ENCODE measurements at places on chromosomes 11 and 22.

DNA sequence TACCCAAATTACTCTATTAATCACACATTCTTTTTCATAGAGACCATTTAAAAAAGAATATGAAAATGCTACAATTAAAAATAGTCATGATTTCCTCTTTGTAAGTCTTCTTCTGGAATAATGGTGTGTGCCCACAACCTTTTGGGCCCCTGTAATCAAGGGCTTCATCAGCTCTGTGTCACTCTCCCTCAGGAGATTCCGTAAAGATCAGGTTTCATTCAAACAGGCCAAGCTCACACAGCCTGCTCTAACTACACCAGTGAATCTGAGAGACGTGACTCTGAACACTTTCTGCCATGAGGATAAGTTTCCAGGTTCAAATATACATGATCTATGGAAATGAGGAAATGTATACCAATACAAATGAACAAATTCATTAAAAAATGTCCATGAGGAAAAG, 9.5 kb downstream of the DRICH1 start:
- DNase-seq = no peak
- no peaks in the 10 kb centered on the region for H3K27me3 ChIP-seq
- no peak overlapping the region for H3K27ac ChIP-seq
- no peaks in the 10 kb centered on the region for H3K4me1 ChIP-seq

GRCh38 chr11:58006940-58007339, 16.7 kb upstream of the OR9Q1 start:
- no peak overlapping the region for H3K4me3 ChIP-seq
- no peak for DNase-seq
- H3K36me3 ChIP-seq = no peaks in the 10 kb centered on the region
- H3K27ac ChIP-seq = no peak overlapping the region

DNA sequence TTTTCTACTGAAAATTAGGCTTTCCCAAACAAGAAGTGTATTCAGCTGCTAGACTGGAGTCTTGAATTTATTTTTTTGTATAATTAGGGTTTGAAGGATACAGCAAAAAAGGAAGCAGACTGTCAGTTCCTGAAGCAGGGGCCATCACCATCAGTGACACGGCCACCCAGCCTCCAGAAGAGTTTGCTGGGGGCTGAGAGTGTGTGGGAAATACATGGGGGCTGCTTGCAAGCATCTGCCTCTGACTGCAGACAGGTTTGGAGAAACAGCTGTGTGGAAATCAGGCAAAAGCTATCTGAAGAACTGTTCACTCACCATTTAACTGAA, 23.0 kb downstream of the FZD4 start:
- peaks cover 2% of the 10 kb centered on the region for H3K36me3 ChIP-seq
- no peaks in the 10 kb centered on the region for H3K27me3 ChIP-seq
- no peak overlapping the region for H3K4me3 ChIP-seq
- no peak overlapping the region for H3K27ac ChIP-seq
- H3K4me1 ChIP-seq = peaks cover 10% of the 10 kb centered on the region

GRCh38 chr11:116984186-116984585, 114.0 kb downstream of the SIK3 start:
- H3K27ac ChIP-seq = no peak overlapping the region
- H3K36me3 ChIP-seq = peaks cover 7% of the 10 kb centered on the region
- no peak overlapping the region for H3K4me3 ChIP-seq
- no peaks in the 10 kb centered on the region for H3K27me3 ChIP-seq
- H3K4me1 ChIP-seq = peaks cover 68% of the 10 kb centered on the region

- H3K36me3 ChIP-seq = peaks cover 8% of the 10 kb centered on the region
- H3K27me3 ChIP-seq = no peaks in the 10 kb centered on the region
- peaks cover 40% of the 10 kb centered on the region for H3K4me1 ChIP-seq
- DNase-seq = no peak
- H3K27ac ChIP-seq = no peak overlapping the region
Observed at GRCh38 chr11:71996946-71997345, 1.8 kb upstream of the IL18BP start.

- no peak for DNase-seq
- H3K4me3 ChIP-seq = no peak overlapping the region
- no peaks in the 10 kb centered on the region for H3K27me3 ChIP-seq
- H3K36me3 ChIP-seq = peaks cover 22% of the 10 kb centered on the region
Observed at GRCh38 chr11:121310908-121311307, 18.3 kb downstream of the SC5D start.

GRCh38 chr22:48934446-48934845, 893.2 kb downstream of the BRD1 start:
- H3K4me1 ChIP-seq = no peaks in the 10 kb centered on the region
- H3K4me3 ChIP-seq = no peak overlapping the region
- no peak for DNase-seq
- H3K27me3 ChIP-seq = peaks cover 28% of the 10 kb centered on the region
- H3K36me3 ChIP-seq = no peaks in the 10 kb centered on the region

DNA sequence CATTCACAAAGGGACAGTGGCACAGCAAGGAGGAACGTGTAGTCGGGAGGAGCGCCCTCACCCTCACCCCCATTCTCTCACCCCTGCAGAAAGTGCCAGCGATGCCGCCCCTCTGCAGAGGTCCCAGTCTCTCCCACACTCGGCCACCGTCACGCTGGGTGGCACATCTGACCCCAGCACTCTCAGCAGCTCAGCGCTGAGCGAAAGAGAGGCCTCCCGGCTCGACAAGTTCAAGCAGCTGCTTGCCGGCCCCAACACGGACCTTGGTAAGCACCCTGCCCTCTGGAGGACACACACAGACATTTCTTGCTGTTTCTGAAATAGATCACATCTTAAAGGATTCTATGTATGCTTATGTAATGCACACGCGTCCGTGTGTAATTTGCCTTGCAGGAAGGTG, 34.9 kb downstream of the TBC1D22A start:
- H3K4me3 ChIP-seq = no peak overlapping the region
- DNase-seq = no peak
- no peaks in the 10 kb centered on the region for H3K27me3 ChIP-seq
- peaks cover 36% of the 10 kb centered on the region for H3K4me1 ChIP-seq
- no peak overlapping the region for H3K27ac ChIP-seq

GRCh38 chr11:118984825-118985224, 13.1 kb upstream of the CENATAC start:
- H3K4me3 ChIP-seq = no peak overlapping the region
- H3K36me3 ChIP-seq = no peaks in the 10 kb centered on the region
- no peaks in the 10 kb centered on the region for H3K4me1 ChIP-seq
- H3K27me3 ChIP-seq = no peaks in the 10 kb centered on the region

- H3K27ac ChIP-seq = no peak overlapping the region
- H3K36me3 ChIP-seq = no peaks in the 10 kb centered on the region
- H3K4me3 ChIP-seq = no peak overlapping the region
- H3K27me3 ChIP-seq = peaks cover 57% of the 10 kb centered on the region
Observed at GRCh38 chr11:126547161-126547560, 191.7 kb downstream of the ST3GAL4 start.

DNA sequence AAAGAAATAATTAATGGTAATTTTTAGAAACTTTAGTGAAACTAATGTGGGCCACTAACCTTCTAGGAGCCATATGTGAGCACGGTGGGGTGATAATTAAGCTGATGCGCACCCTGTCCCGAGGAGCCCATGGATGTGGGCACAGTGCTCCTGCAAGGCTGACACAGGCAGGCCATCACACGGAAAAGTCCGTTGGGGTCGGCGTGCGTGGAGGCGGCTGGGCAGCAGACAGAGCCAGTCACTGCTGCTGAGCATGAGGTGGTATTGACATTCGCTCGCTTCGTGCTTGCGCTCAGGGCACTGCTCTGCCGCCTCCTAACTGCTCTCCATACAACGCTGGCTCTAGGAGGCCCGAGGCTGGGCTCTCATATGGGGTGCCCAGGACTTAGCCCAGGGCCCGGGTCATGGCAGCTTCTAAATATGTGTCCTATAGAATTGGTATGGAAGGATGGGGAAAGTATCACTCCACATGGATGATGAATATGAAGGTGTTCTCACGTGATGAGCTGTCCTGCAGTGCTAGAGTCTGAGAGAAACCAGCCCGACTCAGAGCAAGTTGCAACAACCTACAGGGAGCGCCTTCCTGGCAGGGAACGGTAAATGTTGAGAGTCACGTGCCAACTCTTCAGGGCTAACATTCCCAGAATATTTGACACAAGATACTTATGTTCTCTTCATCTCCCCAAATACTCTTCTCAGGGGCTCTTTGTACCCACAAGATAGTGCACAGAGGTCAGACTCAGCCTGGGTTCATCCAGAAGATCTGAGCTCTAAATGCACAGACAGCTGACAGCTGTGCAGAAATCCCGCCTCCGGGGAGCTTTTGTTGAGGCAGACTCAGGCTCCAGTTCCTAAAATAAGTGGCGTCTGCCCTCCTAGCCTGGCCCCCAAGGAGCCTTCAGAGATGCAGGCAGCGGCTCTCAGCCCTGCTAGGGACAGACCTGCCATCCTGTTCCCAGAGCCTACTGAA, 50.6 kb upstream of the ARFGAP3 start:
- H3K36me3 ChIP-seq = peaks cover 9% of the 10 kb centered on the region
- no peaks in the 10 kb centered on the region for H3K27me3 ChIP-seq
- H3K4me3 ChIP-seq = no peak overlapping the region
- no peak overlapping the region for H3K27ac ChIP-seq
- no peaks in the 10 kb centered on the region for H3K4me1 ChIP-seq

DNA sequence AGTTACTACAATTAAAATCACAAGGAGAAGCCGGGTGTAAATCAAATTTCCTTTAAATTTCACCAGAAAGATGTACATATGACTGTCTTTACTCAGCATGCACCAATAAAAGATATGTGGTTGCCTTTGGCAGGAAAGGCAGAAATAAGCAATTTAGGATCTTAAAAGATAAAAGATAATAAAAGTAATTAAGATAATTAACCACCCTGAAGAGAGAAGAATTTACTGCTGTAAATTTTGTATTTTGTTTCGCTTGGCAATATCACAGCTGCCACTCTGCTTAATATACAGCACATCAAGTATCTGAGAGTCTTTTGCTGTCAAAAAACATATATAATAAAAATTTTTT, 411.9 kb downstream of the MN1 start:
- peaks cover 55% of the 10 kb centered on the region for H3K27me3 ChIP-seq
- no peak overlapping the region for H3K4me3 ChIP-seq
- no peak overlapping the region for H3K27ac ChIP-seq
- DNase-seq = no peak
- no peaks in the 10 kb centered on the region for H3K4me1 ChIP-seq

DNA sequence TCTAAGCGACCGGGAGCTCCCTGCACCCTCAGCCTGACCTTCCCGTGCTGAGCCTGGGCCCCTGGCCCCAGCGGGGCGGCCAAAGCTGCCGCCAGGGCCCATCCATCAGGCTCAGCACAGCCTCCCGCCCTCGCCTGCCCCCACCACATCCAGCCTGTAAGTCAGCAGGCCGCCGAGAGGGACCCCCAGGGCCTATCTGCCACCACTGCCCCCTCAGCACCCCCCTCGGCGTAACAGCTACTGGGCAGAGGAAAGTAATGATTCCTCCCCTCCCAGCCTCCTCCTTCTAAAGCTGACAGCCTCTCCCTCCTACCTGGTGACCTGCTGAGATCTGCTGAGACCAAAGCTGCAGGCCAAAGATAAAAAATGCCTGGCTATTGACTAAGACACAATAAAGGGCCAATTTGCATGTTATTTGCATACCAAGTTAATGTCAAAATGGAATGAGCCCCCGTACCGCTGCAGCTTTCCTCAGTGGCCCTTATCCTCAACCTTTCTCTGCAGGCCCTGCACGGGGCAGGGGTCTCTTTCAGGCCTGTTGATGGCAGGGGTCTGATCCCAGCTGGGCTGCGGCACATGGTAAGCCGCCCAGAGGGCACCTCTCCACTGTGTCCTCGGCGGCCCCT, 51.6 kb downstream of the RPUSD4 start:
- H3K4me3 ChIP-seq = no peak overlapping the region
- H3K27me3 ChIP-seq = peaks cover 13% of the 10 kb centered on the region
- no peak overlapping the region for H3K27ac ChIP-seq

- H3K27ac ChIP-seq = no peak overlapping the region
- no peaks in the 10 kb centered on the region for H3K4me1 ChIP-seq
- no peak overlapping the region for H3K4me3 ChIP-seq
- no peaks in the 10 kb centered on the region for H3K36me3 ChIP-seq
Observed at GRCh38 chr11:116686866-116687265, 85.9 kb downstream of the BUD13 start.

DNA sequence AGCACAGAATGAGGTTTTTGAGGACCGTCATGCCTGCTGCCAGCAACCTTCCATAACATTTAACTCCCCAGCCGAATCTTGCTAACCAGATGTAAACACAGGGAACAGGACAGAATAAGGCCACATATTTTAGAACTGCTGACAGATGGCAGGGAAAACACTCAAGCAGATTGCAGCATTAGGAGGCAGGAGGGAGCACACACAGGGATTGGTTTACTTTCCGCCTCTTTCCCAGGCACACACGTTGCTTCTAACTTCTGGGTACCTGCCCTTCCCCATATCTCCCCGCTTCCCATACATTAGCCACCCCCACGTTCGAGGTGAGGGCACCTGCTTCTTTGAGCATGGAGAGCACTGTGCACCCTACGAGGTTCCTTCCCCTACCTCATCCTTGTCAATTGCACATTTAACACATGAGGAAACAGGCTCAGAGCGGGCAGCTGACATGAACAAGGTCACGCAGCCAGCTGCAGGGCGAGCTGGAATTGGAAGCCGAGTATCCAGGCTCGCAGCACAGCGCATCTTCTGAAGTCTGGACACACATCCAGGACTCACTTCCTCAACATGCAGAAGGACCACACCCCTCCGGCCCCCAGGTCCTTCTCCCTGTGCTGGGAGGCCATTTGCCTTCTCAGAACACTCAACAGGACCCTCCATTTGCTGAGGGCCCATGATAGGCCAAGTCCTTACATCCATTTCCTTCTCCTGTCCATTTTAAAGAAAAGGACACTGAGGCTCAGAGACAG, 18.7 kb downstream of the ASPHD2 start:
- no peak overlapping the region for H3K4me3 ChIP-seq
- DNase-seq = no peak
- H3K27ac ChIP-seq = no peak overlapping the region
- peaks cover 25% of the 10 kb centered on the region for H3K36me3 ChIP-seq
- no peaks in the 10 kb centered on the region for H3K4me1 ChIP-seq

DNA sequence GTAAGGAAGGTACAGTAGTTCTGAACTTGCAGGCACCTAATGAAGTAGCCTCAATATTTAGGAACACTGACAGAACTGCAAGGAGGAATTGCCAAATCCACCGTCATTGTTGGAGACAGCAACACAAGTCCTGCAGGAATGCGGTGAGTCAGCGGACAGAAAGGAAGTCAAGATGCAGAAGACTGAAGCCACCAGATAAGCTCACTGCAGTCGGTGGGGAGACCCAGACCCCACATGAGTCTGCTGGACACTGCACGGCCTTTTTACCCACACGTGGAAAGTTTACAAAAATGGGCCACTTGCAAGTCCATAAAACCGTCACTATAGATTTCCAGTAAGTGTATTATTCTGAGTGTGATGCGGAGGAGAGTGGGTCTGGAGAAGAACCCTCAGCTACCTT, 1471.6 kb downstream of the TBC1D22A start:
- H3K4me1 ChIP-seq = no peaks in the 10 kb centered on the region
- DNase-seq = no peak
- no peak overlapping the region for H3K27ac ChIP-seq
- peaks cover 11% of the 10 kb centered on the region for H3K27me3 ChIP-seq
- no peak overlapping the region for H3K4me3 ChIP-seq

DNA sequence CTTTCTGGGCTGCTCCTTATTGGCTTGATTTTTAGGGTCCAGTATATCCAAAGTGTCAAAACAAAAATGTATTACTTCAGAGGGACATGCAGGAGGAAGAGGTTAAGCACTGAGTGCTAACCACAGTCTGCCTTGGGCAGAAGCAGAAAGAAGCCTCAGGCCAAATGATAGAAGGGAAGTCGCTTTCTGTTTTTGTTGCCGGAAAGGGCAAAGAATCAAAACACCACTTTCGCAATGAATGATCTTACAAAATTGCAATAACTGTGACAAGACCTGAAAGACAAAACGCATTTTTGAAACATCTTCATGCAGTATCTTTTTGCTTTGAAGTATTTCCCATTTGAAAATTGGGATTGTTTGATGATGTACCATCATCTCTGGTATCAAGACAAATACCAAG, 70.1 kb upstream of the PICALM start:
- H3K4me3 ChIP-seq = peak overlapping the region; percentile 63
- H3K27ac ChIP-seq = peak overlapping the region; percentile 95
- H3K4me1 ChIP-seq = peaks cover 58% of the 10 kb centered on the region
- H3K36me3 ChIP-seq = peaks cover 4% of the 10 kb centered on the region
- no peaks in the 10 kb centered on the region for H3K27me3 ChIP-seq

Data from central memory CD8-positive, alpha-beta T cell (primary cell).